Heart right ventricle (tissue), 16 donors: ENCODE measurements at places on chromosomes 11 and 22. TPM values are rescaled to one million over a fixed set of nuclear protein-coding genes. Genes with fewer than 3 reads are reported as not detected.

DNA sequence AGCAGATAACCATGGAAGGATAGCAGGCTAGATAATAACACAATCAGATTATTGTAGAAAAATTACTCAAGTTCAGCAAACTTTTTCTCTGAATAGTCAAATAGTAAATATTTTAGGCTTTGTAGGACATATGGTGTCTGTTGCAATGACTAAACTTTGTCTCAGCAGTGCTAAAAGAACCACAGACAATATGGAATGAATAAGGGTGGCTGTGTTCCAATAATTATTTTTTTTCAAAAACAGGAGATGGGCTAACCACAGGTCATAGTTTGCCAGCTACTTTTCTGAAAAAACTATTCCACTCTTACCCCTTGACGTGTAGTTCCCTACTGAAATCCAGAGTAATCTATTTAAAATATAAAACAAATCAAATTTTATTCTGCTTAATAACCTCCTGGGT lies 153.9 kb upstream of the LRRC4C start:
- no peaks in the 10 kb centered on the region for H3K36me3 ChIP-seq
- no peak overlapping the region for H3K27ac ChIP-seq
- no peaks in the 10 kb centered on the region for H3K27me3 ChIP-seq
- H3K4me3 ChIP-seq, result no peak overlapping the region
- no peak for DNase-seq
- no peaks in the 10 kb centered on the region for H3K4me1 ChIP-seq

DNA sequence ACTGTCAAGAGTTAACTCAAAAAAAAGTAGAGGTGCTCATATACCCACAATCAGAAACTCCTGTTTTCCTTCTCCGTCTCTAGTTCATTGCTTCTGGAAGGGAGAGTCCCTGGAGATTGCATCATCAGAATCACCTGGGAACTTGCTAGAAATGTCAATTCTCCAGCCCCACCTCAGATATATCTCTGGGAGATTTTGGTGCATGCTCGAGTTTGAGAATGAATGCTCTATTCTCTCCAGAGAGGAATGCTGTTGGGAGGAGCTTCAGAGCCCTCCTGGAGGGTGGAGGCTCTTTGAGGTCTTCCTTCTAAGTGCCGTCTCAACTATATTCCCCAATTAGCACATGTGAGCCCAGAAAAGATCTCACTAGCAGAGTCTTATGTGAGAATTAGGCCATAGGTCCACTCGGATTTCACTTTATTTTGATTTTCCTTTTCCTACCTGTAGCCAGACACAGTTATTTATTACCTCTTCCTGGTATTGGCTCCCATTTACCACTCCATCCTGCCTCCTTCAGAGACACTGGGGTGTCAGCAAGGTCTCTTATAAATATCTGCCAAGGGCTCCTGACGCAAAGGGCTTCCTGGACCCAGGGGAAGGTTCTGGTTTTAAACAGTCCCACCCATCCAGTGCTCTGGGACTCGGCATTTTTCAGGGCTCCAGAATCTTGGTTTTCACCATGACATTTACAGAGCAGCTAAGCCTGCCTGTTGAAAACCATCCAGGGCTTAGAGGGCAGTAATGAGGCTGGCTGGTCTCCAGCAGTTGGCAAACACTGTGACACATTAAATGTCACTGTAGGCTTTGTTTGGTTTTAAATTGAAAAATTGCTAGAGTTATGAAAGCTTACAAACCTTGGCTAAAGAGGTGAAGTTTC lies 136.2 kb downstream of the CD44 start:
- DNase-seq, result peak; percentile 35
- H3K4me3 ChIP-seq, result no peak overlapping the region
- no peaks in the 10 kb centered on the region for H3K4me1 ChIP-seq
- H3K27ac ChIP-seq, result no peak overlapping the region
- H3K36me3 ChIP-seq, result no peaks in the 10 kb centered on the region

- DNase-seq, result no peak
- H3K27ac ChIP-seq, result no peak overlapping the region
- H3K27me3 ChIP-seq, result no peaks in the 10 kb centered on the region
- H3K36me3 ChIP-seq, result no peaks in the 10 kb centered on the region
- no peaks in the 10 kb centered on the region for H3K4me1 ChIP-seq
These were observed 1.3 kb downstream of the TMPRSS13 start for GRCh38 chr11:117927926-117928325.

DNA sequence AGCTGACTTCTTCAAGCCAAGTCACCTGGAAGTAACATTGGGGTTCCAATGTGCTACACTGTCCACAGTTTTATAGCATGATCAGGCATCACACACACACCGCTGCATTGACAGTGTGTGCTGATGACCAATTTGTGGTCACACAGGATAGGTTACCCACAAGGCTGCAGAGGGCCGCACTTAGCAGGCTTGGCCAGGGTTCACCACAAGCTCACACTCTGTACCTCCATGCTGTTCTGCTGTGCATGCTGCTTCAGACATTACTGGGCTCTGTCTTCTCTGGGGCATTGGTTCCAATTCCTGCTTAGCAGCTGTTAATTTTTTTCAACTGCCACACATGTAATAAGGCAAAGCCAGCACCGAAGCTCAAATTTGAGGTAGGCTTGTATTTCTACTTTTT lies 11.0 kb upstream of the NRIP3 start:
- DNase-seq, result no peak
- H3K4me3 ChIP-seq, result no peak overlapping the region
- H3K36me3 ChIP-seq, result no peaks in the 10 kb centered on the region
- no peaks in the 10 kb centered on the region for H3K27me3 ChIP-seq

- no peaks in the 10 kb centered on the region for H3K36me3 ChIP-seq
- H3K4me1 ChIP-seq, result no peaks in the 10 kb centered on the region
- H3K27me3 ChIP-seq, result no peaks in the 10 kb centered on the region
These were observed 319.3 kb downstream of the DCDC1 start for GRCh38 chr11:31050061-31050765.

DNA sequence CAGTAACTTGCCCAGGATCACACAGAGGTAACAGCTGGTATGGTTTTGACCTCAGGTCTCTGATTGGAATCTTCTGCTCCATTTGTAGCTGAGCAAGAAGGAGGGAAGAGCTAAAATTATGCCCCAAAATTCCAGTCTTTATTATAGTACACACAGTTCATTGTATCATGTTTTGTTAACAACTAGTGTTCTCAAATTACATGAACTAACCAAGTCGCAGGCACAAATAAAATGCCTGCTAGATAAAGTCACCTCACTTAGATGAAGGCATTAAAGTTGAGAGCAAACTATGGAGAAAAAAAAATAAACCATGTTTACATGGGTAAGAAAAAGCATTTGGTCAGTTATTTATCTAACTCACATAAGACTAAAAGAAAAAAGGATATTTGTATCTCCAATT lies 58.8 kb downstream of the PDGFD start:
- DNase-seq, result no peak
- H3K4me1 ChIP-seq, result peaks cover 9% of the 10 kb centered on the region
- no peaks in the 10 kb centered on the region for H3K27me3 ChIP-seq
- no peaks in the 10 kb centered on the region for H3K36me3 ChIP-seq
- no peak overlapping the region for H3K4me3 ChIP-seq

The USP2 gene
- 133 TPM for total RNA-seq
